ENCODE measurements at places on chromosomes 2 and 18.

- DNase-seq = no peak
These were observed 4.3 kb upstream of the SNTG2 start for GRCh38 chr2:946073-946948.

DNA sequence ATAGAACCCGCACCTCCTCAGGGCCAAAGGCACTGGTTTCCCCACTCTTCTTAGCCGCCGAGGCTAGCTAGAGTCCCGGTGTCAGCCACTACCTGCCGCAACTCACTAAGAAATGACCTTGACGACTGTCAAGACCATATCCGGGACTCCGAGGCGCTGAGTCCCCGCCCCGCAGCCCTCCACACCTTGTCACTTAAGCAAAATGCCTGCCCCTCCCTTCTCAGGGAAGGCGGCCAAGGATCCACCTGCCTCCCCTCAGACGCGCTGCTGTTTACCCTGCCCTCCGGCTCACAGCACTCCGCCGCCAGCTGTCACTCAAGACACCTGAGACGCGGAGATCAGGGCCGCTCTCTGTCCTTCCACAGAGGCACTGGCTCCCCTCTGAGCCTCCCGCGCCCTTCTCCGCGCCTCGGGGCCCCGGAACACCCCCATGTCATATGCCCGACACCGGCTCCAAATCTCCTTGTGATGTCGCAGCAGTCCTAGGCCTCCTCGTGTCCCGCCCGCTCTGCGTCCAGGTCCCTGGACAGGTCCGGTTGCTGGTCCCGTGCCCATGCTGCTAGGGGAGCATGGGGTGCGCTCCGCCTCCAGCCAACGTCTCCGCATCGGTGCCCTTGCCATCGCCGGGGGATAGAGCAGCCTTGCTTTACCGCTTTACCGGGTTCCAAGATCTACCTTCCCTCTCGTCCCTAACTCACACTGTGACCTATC lies 32.5 kb upstream of the REG3G start:
- DNase-seq = no peak

GRCh38 chr18:8175501-8176061 lies 433.7 kb upstream of the RAB12 start:
- no peak for DNase-seq

GRCh38 chr2:223093436-223094241 lies 41.6 kb downstream of the KCNE4 start:
- DNase-seq = no peak

DNA sequence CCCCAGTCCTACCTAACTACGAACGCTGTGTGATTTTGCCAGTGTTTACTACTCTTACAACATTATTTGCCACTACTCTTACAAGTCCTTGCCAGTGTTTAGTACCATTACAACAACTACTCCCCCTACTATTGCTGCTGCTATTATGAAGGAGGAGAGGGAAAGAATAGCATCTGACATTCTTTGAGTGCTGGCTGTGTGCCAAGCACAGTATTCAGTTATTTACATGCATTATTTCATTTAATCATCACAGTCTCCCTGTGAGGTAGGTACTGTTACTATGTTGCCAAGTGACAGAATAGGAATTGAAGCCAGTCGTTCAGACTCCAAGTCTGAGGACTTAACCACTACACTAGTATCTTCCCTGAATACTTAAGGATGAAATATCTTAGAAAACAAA lies 185.9 kb upstream of the FOSL2 start:
- DNase-seq = no peak

- no peak for DNase-seq
These were observed 124.7 kb downstream of the HDAC4 start for GRCh38 chr2:239275847-239276831.
